ENCODE measurements at places on chromosomes 7 and 10.

DNA sequence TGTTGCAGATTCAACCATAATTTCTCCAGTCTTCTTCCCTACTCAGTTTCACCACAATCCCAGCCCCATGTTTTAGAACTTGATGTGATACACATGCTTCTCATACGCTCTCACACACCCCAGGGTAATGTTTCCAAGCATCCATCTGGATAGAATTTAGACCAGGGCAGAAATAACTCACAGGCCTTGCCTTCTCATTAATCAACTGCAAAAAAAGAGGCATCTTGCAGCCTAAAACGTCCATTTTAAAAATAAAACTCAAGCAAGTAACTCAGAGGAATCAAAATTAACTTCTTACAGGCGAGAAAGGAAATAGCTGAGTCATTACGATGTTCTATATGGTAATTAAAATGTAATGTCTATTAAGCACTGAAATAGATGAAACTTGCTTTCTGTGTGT is 127.2 kb upstream of the RSU1 start:
- DNase-seq: peak; percentile 97

- DNase-seq: peak; percentile 85
Observed at GRCh38 chr10:35640951-35641675, 983 bp downstream of the FZD8 start.

GRCh38 chr7:84390845-84391244 is 196.3 kb upstream of the SEMA3A start:
- DNase-seq: no peak

GRCh38 chr7:99184532-99185218 is 23.2 kb downstream of the KPNA7 start:
- DNase-seq: no peak

GRCh38 chr7:7908622-7909145 is 59.9 kb upstream of the GLCCI1 start:
- DNase-seq: no peak
